Brain (organoid and tissue), 16 donors: ENCODE measurements at places on chromosomes 7 and 10.

DNA sequence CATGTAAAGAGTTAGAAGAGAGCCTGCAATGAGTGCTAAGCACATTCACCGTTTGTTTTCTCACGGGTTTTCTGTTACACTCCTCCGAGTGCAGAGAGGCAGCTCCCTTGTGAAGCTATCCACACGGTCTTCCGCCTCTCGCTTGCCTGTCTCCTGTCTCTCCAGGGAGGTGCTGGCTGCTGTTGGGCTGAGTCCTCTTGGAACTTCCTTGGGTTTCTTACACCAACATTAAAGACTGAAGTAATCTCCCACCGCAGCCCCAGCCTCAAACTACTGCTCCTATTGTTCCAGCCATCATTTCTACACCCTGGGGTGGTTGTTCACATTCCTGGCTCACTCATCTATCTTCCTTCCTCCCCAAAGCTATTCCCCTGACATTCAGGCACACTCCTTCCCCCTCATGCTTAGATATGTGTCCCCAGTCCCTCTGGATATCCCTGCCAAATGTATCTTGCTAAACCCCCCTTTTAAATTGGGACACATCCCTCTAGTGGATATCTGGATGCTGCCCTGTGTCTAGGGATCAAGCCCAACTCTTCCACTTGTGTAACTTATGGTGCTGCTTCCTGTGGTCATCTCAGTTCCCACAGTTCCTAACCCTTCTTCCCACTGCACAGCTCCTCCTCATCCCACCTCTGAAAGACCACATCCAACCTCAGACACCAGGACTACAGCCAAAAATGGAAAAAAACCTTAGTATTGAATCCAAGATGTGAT, 14.1 kb downstream of the ESYT2 start:
- no peak for DNase-seq

DNA sequence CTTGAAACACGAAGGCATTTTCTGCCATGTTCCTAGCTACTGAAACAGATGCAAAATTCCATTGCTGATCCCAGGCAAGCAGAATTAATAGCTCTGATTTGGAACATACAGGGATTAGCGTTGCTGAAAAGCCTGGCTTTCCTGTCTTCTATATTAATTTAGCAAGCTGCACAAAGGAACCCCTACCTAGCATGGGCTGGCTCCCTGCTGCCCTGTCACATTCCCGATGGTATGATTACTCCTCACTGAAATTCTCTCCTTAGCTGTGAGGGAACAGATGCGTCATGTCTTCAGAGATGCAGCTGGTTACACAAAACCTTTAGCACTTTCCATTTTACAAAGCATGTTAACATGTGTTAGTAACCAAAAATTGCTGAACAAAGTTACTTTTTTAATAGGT, 878.9 kb downstream of the TYW1 start:
- DNase-seq = peak; percentile 1

- DNase-seq = no peak
These were observed 26.8 kb downstream of the NT5C3A start for GRCh38 chr7:33035776-33036175.

DNA sequence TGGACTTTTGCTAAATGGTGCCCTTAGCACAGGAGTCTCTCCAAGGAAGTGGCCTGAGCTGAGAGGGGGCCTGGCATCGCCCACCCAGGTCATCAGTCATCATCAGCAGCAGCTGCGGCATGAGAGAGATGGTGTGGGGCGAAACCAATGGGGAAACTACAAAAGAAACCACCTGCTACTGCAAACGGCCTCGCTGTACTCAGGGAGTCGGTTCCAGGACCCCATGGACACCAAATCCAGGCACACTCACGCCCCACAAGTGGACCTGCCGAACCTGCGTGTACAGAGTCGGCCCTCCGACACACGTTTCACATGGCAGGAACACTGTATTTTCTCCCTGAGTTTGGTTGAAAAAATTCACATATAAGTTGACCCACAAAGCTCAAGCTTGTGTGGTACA, 37.8 kb downstream of the DIP2C start:
- no peak for DNase-seq

DNA sequence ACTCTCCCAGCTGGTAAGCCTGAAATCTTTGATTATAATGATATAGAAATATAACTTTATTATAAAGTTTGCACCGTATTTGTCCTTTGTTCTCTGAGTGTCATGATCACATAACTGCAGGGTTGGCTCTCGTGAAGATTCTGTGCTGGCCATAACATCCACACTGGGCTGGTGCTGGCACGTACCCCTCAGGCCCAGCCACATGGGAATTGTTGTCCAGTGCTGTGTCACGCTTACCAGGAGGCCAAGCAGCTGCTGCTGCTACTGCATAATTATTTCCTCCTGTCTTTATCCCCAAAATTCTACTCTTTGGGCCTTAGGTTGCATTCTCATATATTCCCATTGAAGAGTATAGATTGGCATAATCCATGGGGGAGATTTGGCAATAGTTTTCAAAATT, 20.8 kb upstream of the UCN3 start:
- DNase-seq = no peak

GRCh38 chr10:22740180-22740579, 25.8 kb upstream of the PIP4K2A start:
- no peak for DNase-seq

DNA sequence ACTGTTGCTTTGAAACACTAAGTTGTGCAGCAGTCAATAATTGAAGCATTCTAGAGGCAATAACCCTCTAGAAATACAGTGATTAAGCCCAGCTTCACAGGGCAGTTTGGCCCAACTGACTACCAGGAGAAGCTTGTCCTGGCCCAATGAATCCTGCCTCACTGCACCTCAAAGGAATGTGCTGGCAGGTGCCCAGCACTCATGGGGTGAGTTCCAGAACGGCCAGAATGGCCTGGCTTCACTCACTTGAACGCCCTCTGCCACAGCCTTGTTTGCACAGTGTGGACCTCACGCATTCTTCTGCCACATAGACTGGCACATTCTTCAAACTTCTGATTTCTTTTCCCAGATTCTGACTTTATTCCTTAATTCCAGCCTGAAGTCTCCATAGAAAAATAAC, 6.6 kb upstream of the ITIH2 start:
- peak; percentile 23 for DNase-seq

DNA sequence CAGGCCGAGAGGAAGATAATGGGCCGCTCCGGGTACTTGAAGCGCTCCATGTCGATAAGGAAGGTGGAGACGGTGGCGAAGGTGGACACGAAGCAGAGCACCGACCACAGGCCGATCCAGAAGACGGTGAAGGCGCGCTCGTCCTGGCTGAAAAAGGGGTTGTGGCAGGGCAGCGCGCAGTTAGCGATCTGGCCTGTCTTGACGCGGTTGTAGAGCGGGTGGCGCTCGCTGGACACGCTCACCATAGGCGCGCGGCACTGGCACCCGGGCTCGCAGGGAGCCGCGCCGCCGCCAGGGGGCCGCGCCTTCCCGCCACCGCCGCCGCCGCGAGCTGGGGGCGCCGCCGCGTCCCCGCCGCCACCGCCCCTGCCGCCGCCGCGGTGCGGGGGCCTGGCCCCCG, 1.6 kb downstream of the FZD8 start:
- DNase-seq = peak; percentile 85

- DNase-seq = no peak
These were observed 33.0 kb downstream of the MINDY4 start for GRCh38 chr7:30804078-30804661.

DNA sequence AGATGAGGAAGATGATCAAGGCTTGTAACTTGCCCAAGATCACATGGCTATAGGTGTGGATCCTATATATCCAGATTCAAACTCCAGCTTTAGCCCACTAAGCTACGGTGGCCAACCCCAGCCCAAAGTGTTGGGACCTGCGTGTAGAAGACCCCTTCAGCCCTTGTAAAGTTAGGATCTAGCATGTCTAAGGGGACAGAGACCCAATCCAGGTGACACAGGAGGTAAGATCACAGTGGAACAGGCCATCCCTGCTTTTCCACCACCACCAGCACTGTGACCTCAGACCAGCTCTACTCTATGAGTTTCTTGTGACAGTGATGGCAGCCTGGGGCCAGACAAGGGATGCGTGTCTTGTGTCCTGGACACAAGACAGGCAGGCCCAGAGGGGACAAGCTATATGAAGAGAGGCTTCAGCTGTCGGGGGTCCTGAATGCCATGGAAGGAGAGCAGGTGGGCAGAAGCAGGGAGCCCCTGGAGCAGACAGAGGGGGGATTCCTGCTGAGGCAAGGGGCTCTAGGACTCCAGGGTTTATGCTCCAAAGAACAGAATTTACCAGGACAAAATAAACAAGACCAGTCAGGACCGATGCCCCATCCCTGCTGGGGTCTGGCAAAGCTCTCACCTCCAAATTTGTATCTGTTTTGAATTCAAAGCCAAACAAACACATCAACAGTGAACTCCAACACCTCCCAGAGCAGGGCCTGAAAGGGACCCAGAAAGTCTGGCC, 10.4 kb downstream of the GPRIN2 start:
- DNase-seq = no peak

DNA sequence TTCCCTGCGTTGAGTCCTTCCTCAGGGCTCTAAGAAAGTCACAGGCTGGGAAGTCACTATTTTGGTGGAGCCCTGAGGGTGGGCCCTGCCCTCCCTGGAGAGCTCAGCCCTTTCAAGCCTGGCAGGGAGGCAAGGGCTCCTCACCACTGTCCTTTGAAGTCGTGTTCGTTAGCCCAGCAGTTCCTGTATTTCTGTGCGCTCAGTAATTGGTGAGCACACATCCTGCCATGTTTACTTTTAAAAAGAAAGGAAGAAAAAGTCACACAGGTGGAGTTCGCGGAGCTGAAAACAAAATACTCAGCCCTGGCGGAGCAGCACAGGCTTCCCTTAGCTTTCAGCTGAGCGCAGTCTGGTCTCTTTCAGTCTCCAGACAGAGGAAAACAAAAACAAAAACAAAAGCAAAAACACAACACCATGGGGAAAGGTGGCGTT, 37.1 kb downstream of the PRKCQ start:
- DNase-seq = no peak

DNA sequence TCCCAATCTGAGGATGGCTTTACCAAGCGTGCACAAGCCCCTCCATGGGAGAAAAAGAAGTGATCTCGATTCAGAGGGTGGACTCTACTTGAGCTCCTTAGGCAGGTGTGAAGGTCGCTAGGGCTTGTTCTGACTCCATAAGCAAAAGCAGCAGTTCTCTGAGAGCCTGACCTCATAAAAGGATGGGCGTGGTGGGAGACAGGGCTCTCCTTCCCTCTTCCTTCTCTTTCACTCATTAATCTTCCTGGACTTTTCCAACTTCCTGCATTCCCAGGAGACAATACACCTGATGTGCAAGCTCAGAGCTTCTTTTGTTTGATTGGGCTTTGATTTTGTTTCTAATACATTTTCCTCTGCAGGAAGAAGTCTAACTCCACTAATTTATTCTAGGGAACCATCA, 22.3 kb upstream of the TMEM72 start:
- no peak for DNase-seq

- DNase-seq = no peak
These were observed 66.4 kb downstream of the ZNF503 start for GRCh38 chr10:75335191-75335590.

DNA sequence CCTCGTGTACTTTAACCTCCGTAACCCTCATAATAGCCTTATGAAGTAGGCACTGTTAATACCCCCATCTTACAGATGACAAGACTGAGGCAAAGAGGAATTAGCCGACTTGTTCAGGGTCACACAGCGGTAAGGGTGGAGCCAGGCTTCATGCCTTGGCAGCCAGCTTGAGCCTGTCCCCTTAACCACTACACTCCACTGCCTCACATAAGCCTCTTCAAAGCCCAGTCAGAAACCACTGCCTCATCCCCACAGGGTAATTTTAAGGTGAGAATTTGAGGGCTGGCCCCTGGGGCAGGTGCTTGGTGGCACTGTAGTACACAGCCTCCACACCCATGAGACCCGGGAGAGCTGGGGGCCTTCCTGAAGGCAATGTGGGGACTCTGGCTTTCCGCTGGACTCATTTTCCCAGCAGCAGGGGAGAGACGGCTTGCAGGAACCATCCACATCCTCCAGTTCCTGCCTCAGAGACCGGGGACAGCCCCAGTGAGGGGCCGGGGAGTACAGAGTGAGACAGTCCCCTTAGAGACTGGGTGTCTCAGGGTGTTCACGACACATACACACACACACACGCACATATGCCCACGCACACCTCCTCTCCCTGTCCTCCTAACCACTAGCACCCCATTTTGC, 7.6 kb upstream of the C10orf105 start:
- DNase-seq = no peak

DNA sequence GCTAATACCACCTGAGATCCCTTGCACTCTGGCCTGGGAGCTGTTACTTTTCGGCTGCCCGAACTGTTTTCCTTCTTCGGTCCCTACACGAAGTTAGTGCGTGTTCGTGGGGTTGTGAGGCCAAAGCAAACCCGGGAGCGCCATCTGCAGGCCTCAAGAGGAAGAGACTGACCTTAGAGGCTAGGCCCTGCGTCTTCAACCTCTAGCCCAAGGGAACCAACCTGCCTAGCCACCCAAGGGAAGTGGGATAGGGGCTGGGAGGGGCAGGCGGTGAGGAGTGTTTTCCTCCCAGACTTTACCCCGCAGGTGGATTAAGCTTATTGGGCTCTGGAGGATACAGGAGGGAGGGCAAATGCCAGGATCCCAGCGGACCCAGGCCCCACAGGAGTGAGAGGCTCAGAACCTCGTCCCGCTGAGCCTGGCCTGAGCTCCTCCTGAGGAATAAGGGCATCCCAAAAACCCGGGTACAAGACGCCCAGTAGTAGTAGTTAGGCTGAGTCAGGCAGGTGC, 1.7 kb upstream of the PAX2 start:
- peak; percentile 78 for DNase-seq

- DNase-seq = no peak
These were observed 41.6 kb upstream of the GSAP start for GRCh38 chr7:77457779-77458178.

GRCh38 chr10:115948465-115948864, 324.5 kb downstream of the GFRA1 start:
- peak; percentile 49 for DNase-seq

- no peak for DNase-seq
These were observed 267.5 kb upstream of the KAT6B start for GRCh38 chr10:74558897-74559296.

DNA sequence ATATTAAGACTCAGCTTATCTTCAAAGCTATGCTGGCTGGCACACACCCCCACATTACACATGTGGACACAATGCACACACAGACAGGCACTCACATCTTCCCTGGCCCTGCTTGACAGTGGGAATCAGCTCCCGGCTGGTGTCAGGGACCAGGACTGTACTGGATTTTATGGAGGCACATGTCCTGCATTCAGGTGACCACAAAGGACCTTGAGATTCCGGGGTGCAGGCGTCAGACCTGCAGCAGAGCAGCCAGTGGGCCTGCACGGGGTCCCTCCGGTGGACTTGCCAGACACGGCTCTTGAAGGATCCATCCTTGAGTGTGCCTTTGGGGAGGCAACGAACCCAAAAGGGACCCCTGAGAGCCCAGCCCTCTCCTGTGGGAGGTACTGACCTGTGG, 1.9 kb downstream of the CNPY1 start:
- no peak for DNase-seq

DNA sequence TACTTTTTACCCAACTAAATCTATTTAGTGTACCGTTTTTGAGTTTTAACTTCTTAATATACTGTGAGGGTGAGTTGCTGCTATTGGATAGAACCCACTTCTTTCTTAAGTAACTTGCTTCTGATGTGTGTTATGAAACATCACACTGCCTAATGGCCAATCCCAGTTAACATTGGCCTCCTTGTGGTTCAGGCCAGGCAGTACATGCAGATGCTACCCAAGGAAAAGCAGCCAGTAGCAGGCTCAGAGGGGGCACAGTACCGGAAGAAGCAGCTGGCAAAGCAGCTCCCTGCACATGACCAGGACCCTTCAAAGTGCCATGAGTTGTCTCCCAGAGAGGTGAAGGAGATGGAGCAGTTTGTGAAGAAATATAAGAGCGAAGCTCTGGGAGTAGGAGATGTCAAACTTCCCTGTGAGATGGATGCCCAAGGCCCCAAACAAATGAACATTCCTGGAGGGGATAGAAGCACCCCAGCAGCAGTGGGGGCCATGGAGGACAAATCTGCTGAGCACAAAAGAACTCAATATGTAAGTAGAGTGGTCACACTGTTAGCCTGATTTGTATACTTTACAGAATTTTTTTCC, 39.7 kb downstream of the TES start:
- no peak for DNase-seq
